ENCODE measurements at places on chromosomes 7 and 10.

- H3K27ac ChIP-seq = no peak overlapping the region
- H3K27me3 ChIP-seq = no peaks in the 10 kb centered on the region
- no peak overlapping the region for H3K4me3 ChIP-seq
- peaks cover 5% of the 10 kb centered on the region for H3K4me1 ChIP-seq
These were observed 53.2 kb downstream of the PANK1 start for GRCh38 chr10:89591796-89592271.

DNA sequence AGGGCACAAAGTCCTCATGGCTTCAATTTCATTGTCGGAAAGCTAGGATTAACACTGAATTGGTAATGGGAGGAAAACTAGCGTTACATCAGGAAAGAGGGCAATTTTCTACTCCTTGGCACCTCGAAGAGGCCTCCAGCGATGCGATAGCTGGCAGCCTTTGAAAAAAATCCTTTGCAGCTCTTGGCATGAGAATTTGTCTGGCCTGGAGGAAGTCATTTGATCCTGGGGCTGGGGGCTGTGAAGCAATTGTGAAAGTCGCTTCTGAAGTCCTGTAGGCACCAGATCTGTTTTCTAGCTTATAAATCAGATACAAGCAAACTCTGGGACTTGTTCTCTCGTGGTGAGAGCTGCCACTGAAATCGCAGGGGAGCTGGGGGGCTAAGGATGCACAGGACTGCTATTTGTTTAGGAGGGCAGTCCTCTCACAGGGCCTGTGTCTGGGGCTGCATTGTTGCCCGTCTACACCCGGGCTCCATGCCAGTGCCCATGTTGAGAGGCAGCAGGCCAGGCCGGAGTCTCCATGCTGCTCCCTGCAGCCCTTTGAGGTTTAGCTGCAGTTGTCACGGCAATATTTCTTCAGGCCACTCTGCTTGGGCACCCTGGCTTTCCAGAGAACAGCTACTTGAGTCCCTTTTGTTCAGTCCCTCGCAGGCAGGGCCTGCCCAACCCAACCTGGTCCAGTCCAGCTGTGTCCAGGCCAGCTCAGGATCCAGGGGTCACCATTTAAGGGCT, 206.8 kb upstream of the LYZL1 start:
- no peaks in the 10 kb centered on the region for H3K36me3 ChIP-seq
- no peak overlapping the region for H3K27ac ChIP-seq
- H3K4me1 ChIP-seq = no peaks in the 10 kb centered on the region
- no peak for DNase-seq
- H3K27me3 ChIP-seq = no peaks in the 10 kb centered on the region

- H3K36me3 ChIP-seq = no peaks in the 10 kb centered on the region
- no peaks in the 10 kb centered on the region for H3K4me1 ChIP-seq
- no peak overlapping the region for H3K4me3 ChIP-seq
These were observed 56.2 kb upstream of the TM9SF3 start for GRCh38 chr10:96642973-96643372.

GRCh38 chr7:127874951-127875608, 156.2 kb downstream of the LRRC4 start:
- H3K27me3 ChIP-seq = no peaks in the 10 kb centered on the region
- peaks cover 11% of the 10 kb centered on the region for H3K4me1 ChIP-seq
- H3K27ac ChIP-seq = no peak overlapping the region
- H3K36me3 ChIP-seq = no peaks in the 10 kb centered on the region

DNA sequence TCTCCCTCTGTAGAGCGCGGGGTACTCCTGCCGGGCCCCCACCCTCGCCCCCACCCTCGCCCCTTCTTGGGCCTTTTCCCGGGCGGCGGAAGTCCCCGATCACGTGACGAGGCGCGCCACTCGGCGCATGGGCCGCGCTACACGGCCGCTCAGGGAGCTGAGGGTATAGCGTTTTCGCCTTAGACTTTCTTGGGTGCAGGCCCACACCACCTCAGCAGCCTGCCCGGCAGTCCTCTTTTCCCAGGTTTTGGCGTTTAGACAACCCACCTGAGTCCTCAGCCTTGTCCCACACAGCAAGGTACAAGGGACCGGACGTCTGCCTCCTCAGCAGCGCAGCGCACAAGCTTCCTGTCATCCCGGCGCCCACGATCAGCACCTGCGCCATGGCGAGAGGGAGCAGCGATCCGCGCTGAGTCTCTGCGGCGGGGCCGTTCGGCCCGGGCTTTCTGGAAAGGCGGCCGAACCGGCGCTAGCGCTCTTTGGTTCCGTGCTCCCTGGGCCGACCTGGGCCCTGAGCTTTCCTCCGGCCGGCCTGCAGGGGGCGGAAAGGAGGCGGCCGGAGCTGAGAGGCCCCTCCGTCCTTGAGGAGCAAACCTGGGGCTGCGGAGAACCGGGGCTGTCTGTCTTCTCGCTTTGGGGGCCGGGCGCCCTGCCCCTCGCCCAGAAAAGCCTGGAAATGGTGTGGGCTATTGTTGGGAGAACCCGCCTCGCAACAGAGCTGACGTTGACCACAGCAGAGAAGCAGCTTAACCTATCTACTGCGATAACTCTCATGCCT, at the start of gene RNLS:
Gene RNLS (minus strand): TSS at position 513 of the 778 bp plus-strand sequence.
- H3K4me3 ChIP-seq = peak within 1 kb of the TSS; percentile 45
- no peaks in the 10 kb centered on the region for H3K36me3 ChIP-seq
- no peaks in the 10 kb centered on the region for H3K4me1 ChIP-seq

- H3K4me3 ChIP-seq = no peak overlapping the region
- no peak for DNase-seq
- H3K27ac ChIP-seq = no peak overlapping the region
- H3K4me1 ChIP-seq = no peaks in the 10 kb centered on the region
These were observed 1.2 kb downstream of the GTPBP10 start for GRCh38 chr7:90347759-90348158.
